Caudate nucleus (tissue), 63 donors: ENCODE measurements at places on chromosomes 5 and 9.
A peak's percentile ranks its signal among the peaks of the same experiment; 100 is the strongest.

DNA sequence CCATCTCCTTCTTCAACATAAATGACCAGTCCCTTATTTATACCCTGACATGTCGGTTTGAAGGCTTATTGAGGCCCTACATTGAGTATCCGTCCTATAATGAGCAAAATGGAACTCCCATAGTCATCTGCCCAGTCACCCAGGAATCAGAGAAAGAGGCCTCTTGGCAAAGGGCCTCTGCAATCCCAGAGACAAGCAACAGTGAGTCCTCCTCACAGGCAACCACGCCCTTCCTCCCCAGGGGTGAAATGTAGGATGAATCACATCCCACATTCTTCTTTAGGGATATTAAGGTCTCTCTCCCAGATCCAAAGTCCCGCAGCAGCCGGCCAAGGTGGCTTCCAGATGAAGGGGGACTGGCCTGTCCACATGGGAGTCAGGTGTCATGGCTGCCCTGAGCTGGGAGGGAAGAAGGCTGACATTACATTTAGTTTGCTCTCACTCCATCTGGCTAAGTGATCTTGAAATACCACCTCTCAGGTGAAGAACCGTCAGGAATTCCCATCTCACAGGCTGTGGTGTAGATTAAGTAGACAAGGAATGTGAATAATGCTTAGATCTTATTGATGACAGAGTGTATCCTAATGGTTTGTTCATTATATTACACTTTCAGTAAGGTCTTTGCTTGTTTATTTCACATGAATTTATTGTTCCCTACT is 38.2 kb upstream of the BTNL3 start:
- DNase-seq = no peak

- peak; percentile 63 for DNase-seq
Observed at GRCh38 chr9:126833710-126834345, 26.6 kb upstream of the ZBTB34 start.

DNA sequence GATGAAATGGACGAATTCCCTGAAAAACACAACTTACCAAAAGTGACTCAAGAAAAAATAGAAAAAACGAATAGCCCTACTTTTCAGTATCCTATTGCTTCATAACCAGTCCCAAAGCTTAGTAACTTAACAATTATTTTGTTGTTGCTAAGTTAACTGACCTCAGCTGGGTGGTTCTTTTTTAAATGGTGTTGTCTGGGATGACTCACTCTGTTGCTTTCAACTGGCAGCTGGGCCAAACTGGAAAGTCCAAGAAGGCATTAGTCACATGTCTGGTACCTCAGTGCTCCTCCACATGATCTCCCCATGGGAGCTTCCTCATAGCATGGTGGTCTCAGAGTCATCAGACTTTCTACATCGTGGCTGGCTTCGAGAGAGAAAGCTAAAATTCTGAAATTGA is 47.8 kb upstream of the ADAMTS2 start:
- no peak for DNase-seq

DNA sequence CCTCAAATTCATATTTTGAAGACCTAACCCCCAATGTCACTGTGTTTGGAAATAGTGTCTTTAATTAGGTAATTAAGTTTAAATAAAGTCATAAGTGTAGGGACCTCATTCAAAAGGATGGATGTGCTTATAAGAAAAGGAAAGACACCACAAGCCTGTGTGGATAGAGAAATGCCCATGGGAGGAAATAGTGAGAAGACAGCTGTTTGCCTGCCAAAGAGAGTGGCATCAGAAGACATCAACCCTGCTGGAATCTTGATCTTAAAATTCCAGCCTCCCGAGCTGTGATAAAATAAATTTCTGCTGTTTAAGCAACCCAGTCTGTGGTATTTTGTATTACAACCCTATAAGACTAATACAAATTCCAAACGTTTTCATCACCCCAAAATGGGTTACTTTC is 1867.9 kb upstream of the NUDT12 start:
- DNase-seq = no peak

GRCh38 chr5:115414406-115415142 is 118.1 kb upstream of the CCDC112 start:
- no peak for DNase-seq

DNA sequence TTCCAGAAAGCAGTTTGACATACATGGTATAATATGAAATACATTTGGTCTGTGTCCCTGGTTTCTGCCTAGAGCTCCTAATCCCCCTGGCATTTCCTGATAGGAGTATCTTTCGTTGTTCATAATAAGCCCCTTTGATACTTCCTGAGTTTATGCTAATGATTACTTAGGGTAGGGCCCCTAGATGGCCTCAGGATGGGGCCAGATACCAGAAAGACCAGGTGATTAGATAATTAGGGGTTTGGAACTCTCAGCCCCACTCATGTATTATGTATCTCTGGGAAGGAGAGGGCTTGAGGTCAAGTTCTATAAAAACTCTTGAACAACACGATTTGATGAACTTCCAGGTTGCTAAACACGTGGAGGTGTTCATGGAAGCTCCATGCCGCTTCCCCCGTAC is 163.3 kb upstream of the ZNF608 start:
- DNase-seq = no peak

DNA sequence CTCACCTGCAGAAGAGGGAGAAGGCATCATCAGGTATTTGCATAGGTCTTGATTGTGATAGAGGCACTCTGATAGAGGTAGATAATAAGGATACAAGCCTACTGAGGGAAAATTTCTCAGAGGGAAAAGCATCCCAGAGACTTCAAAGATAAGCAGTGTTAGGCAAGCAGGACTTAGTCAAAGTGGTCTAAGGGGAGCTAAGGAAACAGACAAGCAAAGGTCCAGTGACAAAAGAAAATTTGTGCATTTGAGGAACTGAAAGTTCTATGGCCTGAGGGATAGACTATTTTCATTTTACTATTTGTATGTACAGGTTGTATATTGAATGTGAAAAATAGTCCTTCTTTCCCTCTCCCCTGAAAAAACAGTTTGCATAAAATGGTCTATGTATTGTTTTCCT is 27.4 kb downstream of the OXCT1 start:
- no peak for DNase-seq

- no peak for DNase-seq
Observed at GRCh38 chr9:107685901-107686300, 196.3 kb upstream of the KLF4 start.

- no peak for DNase-seq
Observed at GRCh38 chr5:57172466-57173318, 1.2 kb upstream of the GPBP1 start.
